ENCODE measurements at places on chromosomes 16 and 17. TPM values are rescaled to one million over a fixed set of nuclear protein-coding genes. Genes with fewer than 3 reads are reported as not detected.

The CSH1 gene
- not detected for total RNA-seq

The LGALS9B gene
- not detected for total RNA-seq

The KCNJ18 gene
- not detected for total RNA-seq

The TSNAXIP1 gene
- 0.49 TPM for total RNA-seq

The PRRT2 gene
- total RNA-seq = 6.5 TPM

The ZDHHC1 gene
- 15.3 TPM for total RNA-seq

The CCDC154 gene
- 0.24 TPM for total RNA-seq

The SECTM1 gene
- 101 TPM for total RNA-seq

The CDRT4 gene
- total RNA-seq = 1.5 TPM

The CES5A gene
- not detected for total RNA-seq

The TNFRSF17 gene
- not detected for total RNA-seq

The RASD1 gene
- 2.6 TPM for total RNA-seq

The NGFR gene
- total RNA-seq = 0.12 TPM

Data from hair follicle dermal papilla cell (primary cell).